ENCODE measurements at places on chromosomes 3 and 15. TPM values are rescaled to one million over a fixed set of nuclear protein-coding genes. Genes with fewer than 3 reads are reported as not detected.

DNA sequence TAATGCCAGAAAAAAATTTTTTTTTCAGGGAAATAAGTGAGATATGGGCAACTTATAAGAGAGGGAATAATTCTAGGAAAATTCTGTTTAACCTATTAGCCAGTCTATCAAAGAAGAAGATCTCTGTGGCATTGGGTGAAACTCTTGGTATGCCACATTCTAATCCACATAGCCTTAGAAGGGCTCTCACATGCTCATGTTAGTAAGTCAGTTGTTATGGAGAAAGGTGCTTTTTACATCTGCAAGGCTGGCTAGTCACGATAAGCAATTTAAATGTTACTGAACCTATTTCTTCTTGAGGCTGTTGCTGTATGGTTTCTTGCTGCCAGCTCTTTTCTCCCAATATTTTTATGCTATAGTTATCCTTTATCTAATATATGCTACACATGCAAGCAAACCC is 89.9 kb upstream of the MAGI1 start:
- DNase-seq, result no peak

- no peak for DNase-seq
Observed at GRCh38 chr3:60240492-60240891, 1010.8 kb downstream of the FHIT start.

DNA sequence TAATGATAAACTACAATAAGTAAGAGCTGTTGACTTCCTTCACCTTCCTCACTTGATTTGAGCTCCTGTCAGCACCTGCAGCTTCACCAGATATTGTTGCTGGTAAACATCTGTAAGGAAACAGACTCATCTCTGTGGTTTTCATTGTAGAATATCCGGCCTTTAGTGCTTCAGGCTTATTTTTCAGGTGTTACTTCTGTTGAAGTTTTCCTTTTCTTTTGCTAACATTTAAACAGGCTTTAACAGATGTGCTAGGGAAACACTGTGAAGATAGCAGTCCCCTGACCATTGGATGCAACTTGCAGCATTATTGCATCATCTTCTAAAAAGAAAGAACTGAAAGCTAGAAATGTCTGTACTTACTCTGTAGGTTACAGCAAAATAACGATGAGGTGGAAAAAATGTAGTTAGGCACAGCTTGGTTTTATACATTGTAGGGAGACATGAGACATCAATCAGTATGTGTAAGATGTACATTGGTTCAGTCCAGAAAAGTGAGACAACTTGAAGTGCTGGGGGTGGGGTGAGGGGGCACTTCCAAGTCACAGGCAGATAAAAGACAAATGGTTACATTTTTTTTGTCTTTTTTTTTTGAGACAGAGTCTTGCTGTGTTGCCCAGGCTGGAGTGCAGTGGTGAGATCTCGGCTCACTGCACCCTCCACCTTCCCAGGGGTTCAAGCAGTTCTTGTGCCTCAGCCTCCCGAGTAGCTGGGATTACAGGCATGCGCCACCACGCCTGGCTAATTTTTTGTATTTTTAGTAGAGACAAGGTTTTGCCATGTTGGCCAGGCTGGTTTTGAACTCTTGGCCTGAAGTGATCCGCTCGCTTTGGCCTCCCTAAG is 10.2 kb downstream of the EDEM1 start:
- no peak for DNase-seq

- DNase-seq, result no peak
Observed at GRCh38 chr3:188350961-188351360, 197.0 kb downstream of the LPP start.

- no peak for DNase-seq
Observed at GRCh38 chr3:177571944-177572315, 374.6 kb upstream of the TBL1XR1 start.

DNA sequence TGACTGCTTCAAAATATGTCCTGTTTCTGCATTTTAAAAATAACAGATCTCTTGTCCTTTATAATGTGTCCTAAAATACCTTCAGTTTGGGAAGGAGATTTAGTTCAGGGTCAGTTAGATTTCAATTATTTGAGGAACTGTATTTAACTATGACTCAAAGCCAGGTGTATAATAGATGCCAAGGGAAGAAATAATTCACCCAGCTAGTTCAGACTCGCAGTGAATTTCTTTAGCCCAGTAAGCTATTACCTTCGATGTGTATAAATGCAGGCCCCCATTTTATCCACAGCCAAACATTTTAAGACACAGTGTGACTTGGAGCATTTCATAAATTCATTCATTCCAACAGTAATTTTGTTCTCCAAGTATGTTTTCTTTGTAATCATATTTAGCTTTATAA is 458.0 kb downstream of the ZNF385D start:
- no peak for DNase-seq

DNA sequence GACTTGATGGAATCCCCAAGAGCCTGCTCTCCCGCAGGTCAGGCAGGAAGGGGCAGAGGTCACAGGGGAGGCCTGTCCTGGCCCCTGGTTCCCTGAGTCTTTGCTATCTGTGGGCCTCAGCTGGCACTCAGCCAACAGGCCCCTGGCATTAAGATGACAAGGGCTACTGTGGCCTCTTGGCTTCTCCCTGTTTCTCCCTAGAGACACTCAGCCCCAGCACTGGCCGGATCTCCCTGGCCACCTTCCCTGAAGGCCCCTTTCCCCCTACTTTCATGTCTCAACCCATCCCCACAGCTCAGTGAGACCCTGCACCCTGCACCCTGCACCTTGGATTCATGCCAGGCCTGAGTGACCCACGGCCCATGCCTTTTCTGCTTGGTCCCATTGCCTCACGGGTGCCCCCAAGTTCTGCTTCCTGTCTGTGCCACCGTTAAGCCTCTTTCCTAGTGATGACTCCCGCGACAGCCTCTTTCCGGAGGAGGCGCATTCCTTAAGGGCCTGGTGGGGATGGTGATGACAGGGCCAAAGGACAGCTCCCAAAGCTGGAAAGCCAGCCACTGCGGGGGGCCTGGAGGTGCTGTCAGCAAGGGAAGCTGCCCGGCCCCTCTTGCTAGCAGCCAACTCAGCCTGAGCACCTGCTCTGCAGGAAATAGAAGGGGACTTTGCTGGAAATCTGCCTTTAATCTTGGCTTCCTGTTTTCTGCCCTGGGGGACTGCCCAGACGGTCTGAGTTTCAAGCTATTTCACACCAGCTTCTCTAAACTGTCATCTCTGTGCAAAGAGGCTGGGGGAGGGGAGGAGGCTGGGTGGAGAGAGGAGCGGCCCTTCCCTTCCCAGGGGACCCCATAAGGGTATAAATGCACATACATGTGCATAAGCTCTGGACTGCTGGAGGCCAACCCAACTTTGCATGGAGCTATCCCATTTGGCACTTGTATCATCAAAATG is 4.8 kb upstream of the CSK start:
- DNase-seq, result peak; percentile 86

GRCh38 chr15:59885832-59886231 is 118.3 kb upstream of the FOXB1 start:
- DNase-seq, result peak; percentile 43

GRCh38 chr3:42638339-42638842 is 15.1 kb upstream of the ZBTB47 start:
- DNase-seq, result no peak

The UBP1 gene
- total RNA-seq, result 43.3 TPM

DNA sequence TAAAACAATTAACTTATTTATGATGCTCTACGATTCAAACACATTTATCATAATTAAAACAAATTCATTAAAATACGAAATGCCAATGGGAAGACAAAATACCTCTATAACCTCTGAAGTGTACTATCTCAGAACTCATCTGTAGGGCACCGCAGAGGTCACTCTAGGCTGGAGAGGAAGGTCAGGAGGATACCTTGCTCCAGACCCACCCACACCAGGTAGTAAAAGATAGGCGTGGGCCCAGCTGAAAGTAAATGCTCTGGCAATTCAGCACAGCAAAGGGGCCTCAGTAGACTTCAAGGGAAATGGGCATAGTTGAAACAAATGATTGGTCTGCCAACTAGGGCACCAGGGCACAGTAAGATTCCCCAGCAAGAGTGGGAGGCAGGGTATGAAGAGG is 26.0 kb upstream of the SPPL2A start:
- no peak for DNase-seq

DNA sequence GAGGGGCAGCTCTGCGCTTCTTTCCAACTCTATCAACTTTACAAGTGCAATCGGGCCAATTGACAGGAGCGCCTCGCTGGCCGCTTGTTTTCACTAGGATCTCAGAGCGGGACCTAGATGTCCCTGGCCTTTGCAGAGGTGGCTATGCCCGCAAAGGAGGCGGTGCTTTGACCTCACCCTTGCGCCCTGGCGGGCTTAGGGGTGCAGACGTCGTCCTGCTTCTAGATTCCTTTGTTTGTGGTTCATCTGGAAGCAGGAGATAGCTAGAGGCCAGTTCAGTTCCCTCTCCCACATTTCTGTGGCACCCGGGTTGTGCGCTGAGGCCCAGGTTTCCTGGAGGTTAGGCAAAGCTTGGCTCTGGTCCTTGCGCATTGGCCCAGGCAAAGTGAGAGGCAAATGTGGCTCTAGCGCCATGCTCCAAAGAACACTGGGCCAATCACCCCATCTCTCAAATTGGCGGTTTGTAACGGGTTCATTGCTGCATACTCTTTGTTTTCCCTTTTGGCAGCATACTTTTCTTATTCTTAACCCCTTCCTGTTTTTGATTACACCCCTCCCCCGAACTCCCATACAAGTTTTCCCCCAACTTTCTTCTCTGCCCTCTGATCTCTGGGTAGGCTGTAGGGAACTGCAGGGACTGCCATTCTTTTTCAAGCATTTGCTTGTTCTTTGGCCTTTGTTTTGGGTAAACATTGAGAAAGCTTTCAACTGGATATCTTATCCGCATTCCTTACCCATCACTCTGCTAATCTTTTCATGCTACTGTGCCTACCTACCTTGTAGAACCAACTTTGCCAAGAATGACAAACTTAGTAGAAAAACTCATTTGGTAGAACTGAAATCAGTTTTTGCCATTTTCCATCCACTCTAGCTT is 1.4 kb downstream of the PPM1L start:
- DNase-seq, result peak; percentile 43

- DNase-seq, result no peak
Observed at GRCh38 chr3:190378240-190378891, 9.6 kb upstream of the CLDN16 start.

DNA sequence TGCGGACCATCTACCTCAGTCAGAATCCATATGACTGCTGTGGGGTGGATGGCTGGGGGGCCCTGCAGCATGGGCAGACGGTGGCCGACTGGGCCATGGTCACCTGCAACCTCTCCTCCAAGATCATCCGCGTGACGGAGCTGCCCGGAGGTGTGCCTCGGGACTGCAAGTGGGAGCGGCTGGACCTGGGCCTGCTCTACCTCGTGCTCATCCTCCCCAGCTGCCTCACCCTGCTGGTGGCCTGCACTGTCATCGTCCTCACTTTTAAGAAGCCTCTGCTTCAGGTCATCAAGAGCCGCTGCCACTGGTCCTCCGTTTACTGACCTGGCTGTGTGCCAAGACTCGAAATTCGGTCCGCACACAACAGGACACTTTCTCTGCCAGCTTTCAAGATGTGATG is 21.9 kb downstream of the NRROS start:
- no peak for DNase-seq

The AGBL1 gene
- total RNA-seq, result 0.04 TPM

GRCh38 chr3:97658668-97659285 is 105.8 kb upstream of the ARL6 start:
- peak; percentile 56 for DNase-seq

The TRPM1 gene
- total RNA-seq, result not detected

GRCh38 chr3:13011573-13012220 is 61.5 kb downstream of the IQSEC1 start:
- no peak for DNase-seq

GRCh38 chr3:172647080-172647479 is 63.8 kb downstream of the NCEH1 start:
- no peak for DNase-seq

The HESX1 gene
- total RNA-seq, result 2.5 TPM

DNA sequence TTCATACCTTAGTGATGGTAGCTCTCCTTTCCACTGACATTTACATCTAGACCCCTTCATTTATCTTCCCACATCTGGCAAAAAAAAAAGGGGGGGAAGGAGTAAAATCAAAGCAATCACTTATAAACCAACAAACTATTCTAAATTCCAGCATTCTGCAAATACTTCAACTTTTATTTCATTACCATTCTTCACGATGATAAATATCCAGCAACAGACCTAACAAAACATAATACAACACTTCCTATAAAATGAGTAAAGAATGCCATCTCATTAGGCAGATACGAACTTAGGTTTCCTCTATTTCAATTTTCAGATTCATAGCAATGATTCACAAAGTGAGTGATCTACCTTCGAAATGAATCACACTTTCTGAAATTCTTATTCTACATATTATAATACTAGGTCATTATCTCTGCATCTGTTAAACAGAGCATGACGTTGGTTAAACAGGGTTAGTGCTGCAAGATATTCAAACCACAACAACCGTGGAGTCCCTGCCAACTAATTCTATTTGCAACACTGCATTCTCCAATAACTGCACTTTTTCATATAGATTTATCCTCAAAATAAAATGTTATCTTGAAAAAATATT is at the start of gene LRRFIP2:
Gene LRRFIP2, minus strand, starts transcription at position 51 of the 595 bp plus-strand sequence. CDS start 25,599 bp downstream, outside the sequence.
- no peak for DNase-seq

DNA sequence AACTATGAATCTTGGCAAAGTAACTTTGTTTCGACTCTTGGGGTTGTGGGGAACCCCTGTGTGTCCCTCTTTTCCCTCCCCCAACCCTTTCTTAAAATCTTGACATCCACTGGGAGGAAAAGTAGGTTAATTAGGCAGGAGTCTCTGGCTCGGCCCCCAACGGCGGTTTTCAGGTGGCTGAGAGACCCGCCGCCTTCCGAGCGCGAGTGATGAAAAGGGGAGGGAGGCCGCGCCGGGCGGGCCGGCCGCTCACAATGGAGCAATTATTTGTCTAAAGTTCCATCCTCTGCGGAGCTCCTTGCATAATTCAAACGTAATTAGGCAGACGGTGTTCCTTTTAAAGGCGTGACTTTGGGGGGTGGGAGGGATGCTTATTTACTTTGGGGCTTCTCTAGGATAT is 51.7 kb downstream of the ZIC4 start:
- DNase-seq, result peak; percentile 26

GRCh38 chr3:37132334-37132733 is 42.0 kb downstream of the LRRFIP2 start:
- no peak for DNase-seq

GRCh38 chr15:87619161-87619960 is 637.2 kb downstream of the NTRK3 start:
- DNase-seq, result no peak

The LSM3 gene
- total RNA-seq, result 11.2 TPM

- peak; percentile 36 for DNase-seq
Observed at GRCh38 chr3:167350245-167350862, 29.7 kb downstream of the ZBBX start.

DNA sequence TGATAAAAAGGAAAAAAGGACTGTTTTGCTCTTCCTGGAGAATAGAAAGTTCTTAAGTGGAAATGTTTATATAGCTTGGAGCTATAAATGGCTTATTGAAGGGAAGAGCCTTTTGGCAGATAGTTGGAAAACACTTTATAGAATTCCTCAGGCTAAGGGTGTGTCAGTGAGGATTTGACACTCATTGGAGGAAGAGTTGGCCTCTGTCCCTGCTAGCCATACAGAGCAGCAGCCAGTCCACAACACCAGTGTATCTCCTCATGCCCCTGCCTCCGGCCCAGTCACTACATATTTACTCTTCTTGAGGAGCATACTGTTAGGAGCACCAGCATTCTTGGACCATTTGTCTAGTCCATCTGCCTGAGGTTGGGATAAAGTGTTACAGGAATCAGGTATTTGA is 36.2 kb downstream of the KLHL18 start:
- no peak for DNase-seq

The SLC28A2 gene
- total RNA-seq, result not detected

Data from cardiac muscle cell (in vitro differentiated cells and primary cell).